Suppressor macrophage treated with lipopolysaccharide for 4 hours (primary cell): ENCODE measurements at places on chromosomes 11 and 22.

- DNase-seq, result no peak
These were observed 24.4 kb downstream of the DDI1 start for GRCh38 chr11:104060820-104061219.

DNA sequence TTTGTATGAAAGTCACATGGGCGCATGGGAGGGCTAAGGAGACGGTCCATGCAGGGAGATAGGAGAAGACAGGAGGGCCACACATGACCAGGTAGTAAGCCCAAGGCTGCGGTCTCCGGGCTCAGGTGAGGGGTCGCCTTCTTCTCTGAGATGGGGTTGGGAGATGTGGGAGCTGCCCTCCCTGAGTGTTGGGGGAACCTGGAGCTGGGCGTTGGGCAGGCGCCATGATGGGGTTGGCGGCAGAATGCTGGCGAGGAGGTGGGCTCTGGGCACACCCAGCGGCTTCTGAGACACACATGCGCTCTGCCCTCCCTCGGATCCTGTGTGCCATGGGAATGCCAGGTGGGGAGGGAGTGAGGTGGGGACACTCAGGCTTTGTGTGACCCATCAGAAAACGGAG is 254.8 kb downstream of the TBC1D22A start:
- no peak for DNase-seq

GRCh38 chr11:14773755-14774154 is 118.3 kb downstream of the CYP2R1 start:
- no peak for DNase-seq

DNA sequence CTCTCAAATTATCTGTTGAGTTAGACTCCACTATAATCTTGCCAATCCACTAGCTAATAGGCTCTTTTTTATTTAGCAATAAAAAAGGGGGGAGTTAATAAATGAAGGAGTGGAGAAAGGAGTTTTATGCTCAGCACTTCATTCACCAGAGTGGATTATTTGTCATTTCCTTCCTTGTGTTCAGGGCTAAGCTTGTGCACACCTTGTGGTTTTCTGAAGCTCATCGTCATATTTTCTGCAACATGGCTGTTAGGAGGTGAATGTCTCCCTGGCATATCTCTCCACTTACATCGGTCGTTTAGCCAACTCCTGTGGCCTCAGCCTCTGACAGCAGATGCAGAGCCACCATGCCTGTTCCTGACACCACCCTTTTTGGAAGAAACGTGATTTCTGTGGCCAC is 83.9 kb upstream of the MTNR1B start:
- DNase-seq, result no peak

GRCh38 chr22:20952544-20953341 is 14.3 kb upstream of the AIFM3 start:
- DNase-seq, result no peak

DNA sequence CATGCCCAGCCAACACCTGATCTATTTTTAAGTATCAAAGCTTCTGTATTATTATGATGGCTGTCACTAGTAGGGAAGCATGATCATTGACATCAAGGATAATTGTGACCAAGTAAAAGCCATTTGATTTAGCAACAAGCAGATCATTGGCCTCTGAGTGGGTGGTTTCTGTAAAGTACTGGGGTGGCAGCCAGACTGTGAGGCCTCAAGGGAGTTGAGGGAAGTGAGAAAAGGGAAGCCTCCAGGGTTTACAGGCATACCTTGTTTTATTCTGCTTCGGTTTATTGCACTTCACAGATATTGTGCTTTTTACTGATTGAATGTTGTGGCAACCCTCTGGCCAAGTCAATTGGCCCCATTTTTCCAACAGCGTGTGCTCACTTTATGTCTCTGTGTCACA is 60.1 kb downstream of the PRR5L start:
- DNase-seq, result peak; percentile 89

- peak; percentile 6 for DNase-seq
These were observed 195.9 kb downstream of the CSNK2A3 start for GRCh38 chr11:11157185-11157584.

DNA sequence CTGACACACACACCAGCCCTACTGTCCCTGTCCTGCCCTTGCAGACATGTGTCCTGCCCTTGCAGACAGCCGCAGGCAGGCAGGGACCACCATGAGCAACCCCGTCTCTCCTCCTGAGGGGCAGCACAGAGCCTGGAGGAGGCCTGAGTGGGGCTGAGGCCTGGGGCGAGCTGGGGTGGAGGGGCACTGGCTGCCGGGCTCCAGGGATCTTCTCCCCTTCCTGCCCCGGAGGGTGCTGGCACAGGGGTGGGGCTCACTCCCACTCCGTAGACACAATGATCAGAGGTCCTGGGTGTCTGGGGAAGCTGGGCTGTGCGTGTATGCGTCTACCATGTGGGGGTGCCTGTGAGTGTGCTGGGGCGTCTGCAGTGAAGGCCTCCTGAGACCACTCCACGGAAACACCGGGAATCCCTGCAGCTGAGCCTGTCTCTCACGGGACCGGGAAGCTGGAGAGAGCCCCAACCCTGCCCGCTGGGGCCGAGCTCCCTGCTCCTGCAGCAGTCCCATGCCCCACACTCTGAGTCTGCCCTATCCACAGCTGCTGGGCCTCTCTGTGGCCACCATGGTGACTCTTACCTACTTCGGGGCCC is 588 bp downstream of the TSPAN32 start:
- peak; percentile 29 for DNase-seq

DNA sequence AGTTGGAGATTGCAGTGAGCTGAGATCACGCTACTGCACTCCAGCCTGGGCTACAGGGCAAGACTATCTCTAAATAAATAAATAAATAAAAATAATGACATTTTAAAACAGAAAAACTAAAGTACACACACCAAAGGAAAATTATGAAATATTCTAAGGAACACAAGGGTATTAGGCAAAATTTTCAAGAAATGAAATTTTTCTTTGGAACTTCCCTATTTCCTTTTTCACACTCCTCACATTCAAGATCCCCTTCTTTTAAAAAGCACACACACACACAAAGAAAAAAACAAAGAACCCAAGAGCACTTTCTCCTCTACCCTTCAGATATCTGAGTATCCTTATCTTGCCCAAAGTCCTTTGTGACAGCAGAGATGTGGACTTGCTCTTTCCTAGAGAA is 92.8 kb downstream of the CCDC73 start:
- peak; percentile 9 for DNase-seq

GRCh38 chr22:22139364-22139763 is 105.2 kb upstream of the VPREB1 start:
- no peak for DNase-seq

- peak; percentile 76 for DNase-seq
These were observed 1.1 kb upstream of the CBL start for GRCh38 chr11:119205080-119205479.

DNA sequence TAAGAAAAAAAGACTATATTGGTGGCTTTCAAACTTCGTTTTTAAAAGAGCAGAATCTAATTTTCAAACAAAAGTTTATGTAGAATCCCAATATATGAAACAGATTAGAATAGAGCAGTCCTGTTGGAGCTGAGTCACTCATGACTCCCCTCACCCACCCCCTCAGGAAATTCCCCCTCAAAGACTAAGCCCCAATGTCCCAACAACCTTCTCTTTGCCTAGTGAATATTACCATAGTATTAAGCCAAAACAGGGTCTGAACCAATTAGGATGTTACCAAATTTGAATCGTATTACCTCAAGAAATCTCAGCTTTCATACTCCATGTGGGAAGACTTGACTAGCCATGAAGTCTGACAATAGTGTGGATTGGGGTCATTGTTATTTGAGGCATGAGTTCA is 7.8 kb upstream of the PIWIL4 start:
- DNase-seq, result peak; percentile 62

DNA sequence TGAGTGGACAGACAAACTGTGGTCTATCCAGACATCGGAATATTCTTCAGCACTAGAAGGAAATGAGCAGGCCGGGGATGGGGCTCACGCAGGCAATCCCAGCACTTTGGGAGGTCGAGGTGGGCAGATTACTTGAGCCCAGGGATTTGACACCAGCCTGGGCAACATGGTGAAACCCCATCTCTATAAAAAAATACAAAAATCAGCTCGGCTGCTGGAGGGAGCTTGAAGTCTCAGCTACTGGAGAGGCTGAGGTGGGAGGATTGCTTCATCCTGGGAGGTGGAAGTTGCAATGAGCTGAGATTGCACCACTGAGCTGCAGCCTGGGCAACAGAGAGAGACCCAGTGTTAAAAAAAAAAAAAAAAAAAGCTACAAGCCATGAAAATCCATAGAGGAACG is 8.0 kb upstream of the CTSD start:
- peak; percentile 83 for DNase-seq

DNA sequence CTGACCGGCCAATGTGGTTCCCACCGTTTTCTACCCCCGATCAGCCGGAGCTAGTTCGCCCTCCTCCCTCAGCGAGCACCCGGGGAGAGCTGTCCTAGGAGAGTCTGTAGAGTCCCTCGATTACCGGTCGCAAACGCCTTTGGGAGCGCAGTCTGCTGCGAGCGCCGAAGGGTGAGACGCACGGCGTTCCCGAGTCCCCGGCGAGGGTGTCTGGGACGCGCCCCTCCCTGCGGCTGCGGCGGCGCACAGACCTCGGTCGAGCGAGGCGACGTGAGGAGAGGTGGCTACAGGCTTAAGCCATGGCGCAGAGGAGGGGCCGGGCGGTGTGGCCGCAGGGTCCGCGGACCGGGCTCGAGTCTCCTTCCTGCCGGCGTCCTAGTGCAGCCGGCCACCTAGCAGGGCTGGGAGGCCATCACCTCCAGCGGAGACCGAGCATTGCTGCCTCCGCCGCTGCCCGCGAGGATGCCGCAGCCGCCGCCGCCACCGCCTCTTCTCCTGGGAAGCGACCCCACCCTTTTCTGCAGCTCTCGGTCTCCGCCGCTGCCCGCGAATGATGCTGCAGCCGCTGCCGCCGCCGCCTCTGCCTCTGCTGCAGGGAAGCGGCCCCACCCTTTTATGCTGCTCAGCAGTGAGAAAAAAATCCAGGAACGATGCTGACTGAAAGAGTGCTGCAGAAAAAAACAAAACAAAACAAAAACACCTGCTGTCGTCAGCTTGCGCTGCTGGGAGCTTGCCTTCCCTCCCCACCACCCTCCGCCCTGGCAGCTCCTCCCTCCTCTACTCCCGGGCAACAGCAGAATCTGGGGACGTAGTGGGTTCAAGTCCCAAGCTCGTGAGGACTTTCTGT is at the start of gene MAP6:
TSS of gene MAP6 (minus strand) at position 588 of the 847 bp plus-strand sequence. CDS start 669 bp downstream, outside the sequence.
- no peak for DNase-seq

- no peak for DNase-seq
These were observed 18.3 kb upstream of the MICAL2 start for GRCh38 chr11:12091956-12092558.

DNA sequence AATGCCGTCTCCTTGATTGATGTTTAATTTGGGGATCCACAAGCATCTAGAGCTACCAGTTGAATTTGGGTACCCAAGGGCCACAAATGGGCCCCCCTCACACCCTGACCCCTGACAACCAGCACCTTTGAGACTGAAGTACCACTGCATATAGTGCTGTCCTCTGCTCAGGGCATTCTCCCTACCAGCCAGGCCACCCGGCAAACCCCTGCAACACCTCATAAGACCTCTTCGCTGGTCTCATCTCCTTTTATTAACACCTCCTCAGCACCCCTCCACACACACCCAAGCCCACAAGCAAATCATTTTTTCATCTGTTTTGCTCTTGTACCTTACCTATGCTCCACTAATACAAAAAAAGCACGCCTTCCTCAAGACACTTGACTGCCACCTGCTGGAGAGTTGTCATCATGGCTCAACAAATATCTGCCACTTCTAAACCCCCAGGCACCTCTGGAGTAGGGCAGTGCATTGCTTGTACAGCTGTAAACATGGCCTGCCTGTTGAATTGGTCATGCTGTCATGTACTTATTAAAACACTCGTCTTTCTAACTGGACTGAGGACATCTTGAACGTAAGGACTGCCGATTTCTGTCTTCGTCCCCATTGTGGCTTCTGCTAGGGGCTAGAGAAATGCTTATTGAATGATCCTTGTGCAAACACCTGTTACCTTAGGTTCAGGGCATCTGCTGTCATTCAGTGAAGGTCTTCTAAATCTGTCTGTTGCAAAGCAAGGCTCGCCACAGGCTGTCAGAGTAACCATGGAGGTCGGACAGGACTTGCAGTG is 66.5 kb downstream of the BMAL1 start:
- peak; percentile 77 for DNase-seq

DNA sequence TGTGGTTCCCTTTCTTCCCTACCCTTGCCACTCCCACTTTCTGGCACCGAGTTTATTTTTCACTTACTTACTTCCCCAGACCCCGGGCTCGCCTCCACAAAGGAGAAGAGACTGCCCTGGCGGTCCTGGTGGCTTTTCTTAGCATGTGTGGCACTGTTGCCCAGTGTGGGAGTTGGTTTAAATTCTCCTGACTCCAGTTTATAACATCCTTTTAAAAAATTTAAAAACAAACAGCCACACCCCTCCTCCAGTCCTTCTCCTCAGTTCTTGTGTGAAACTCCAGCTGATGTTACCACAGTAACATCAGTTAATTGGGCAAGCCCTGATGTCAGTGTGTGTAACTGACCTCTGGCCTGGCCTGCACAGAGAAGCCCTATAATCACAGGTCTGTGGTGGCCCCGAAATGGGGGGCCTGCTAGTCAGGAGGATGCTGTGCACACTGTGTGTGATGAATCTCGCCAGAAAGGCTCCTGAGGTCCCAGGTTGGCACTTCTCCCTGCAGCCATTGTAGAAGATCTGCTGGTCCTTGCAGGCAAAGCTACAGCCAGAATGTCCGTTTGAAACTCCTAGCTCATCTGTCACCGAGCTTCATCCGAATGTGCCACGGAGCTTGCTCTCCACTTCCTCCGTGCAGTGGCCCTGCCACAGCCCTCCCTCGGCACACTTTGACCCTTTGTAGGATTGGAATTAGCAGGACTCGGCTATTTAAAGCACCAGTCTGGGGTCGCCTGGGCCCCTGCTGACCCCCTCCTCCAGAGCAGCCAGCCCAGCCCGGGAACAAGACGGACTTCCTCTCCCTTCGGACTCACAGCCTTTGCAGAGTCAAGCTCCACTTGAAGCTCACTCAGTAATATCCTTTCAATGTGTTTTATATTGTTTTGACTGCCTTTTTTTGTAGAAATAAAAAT is 7.6 kb downstream of the YDJC start:
- peak; percentile 68 for DNase-seq

DNA sequence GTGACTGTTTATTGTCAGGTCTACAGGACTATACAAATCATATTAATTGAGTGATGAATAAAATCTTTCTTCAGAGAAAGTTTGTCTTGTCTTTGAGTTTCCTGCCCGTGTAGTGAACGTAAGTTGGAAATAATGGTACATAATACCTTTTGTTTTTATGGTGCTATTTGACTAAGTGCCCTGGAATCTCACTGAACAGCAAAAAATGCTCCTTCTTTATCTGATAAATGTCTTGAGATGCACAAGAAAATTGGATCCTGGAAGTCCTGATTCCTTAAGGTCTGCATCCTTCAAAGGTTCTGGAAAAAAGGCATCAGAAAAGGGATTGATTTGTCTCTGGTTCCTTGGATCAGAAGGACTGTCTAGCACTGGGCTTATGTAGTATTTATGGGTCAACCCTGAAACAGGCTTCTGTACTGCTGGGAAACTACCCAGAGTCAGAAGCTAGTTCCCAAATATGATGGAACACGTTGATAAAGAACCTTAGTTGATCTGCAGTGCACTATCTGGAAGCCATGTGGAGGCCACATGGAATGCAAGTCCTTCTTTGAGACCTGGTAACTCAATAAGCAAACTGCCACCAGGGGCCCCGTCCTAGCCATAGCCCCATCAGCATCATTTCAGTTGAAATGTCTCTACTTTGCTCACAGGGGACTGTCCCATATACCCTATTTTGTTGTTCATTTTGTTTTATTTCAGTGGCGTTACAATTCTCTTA is 100.6 kb upstream of the CD44 start:
- no peak for DNase-seq
